ENCODE measurements at places on chromosomes 11 and 22.

DNA sequence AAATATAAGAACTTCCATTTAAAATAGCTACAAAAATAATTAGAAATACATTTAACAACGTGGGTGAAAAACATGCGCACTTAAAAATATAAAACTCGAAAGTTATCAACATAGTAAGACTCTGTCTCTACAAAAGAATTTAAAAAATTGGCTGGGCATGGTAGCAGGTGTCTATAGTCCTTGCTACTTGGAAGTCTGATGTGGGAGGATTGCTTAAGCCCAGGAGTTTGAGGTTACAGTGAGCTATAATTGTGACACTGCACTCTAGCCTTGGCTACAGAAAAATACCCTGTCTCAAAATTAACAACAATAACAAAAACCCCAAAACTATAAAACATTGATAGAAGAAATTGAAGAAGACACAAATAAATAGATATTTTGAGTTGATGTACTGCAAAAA, 13.8 kb upstream of the CASP12 start:
- DNase-seq: no peak

DNA sequence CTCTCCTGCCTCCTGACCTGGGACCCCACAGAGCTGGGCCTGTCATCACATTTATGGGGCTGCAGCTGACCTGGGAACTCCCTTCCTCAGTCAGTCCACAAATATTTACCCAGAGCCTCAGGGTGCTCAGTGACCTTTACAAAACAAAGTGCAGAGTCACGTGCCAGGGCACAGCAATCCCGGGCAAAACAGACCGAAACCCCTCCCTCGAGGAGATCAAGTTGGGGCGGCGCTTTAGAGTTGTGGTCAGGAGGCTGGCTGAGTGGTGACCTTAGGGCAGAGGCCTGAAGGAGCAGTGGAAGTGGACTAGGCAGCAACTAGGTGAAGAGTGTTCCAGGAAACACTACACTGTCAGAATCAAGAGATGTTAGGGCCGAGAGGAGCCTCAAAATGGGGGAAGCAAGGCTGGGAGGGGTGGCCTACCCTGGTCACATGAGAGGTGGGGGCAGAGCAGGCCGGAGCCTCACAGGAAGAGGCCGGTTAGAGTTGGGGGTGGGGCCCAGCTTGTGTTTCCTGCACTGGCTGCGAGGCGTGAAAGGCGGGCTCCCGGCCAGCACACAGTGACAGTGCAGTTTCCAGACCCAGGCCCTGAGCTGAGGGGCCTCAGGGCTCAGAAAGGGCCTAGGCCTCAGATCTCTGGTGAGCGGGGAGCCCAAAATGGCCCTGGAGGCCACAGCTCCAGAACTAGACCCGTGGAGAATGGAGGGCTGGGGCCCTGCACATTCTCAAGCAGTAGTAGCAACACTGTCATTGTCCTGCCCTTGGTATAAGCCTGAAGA, 3.7 kb upstream of the NEAT1 start:
- peak; percentile 88 for DNase-seq

GRCh38 chr11:47318166-47318565, 34.3 kb downstream of the MYBPC3 start:
- DNase-seq: no peak

DNA sequence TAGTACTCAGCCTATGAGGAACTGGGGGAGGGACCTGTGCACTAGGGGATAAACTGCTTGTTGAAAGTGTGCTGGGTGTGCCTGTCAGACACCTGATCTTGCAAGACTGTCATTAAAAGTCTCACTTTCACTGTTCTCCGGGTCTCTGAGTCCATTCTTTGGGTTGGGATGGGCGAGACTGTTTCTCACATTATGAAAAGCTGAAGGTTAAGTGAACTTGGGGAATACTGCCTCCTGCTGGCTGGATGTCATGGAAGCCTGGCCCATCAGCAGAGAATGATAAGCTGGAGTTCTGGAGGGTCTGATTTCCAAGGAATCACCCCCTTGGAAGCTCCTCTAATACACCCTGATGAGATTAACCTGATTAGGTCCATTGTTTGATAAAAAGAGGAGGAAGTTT, 9.0 kb upstream of the VPREB1 start:
- DNase-seq: no peak

GRCh38 chr11:37449146-37449545, 851.1 kb upstream of the RAG2 start:
- peak; percentile 31 for DNase-seq

DNA sequence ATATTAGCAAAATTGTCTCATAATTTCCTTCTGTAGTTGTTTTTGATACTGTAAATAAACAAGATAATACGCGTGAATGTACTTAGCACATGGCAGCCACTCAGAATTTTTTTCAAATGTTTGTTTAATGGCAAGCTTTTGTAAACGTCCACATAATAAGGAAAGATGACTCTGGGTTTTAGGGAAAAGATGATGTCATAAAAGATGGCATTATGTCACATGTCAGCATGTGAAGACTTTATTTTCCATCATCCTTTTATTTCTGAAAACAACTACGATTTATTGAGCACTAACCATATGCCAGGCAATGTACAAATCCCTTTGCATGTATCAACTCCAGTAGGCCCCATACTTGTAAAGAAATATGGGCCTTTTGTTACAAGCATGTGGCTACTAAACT, 139.9 kb downstream of the C11orf91 start:
- DNase-seq: no peak

All from urothelium cell line (cell line).